ENCODE measurements at places on chromosomes 6 and 20. TPM values are rescaled to one million over a fixed set of nuclear protein-coding genes. Genes with fewer than 3 reads are reported as not detected.

The PRDM13 gene
- total RNA-seq, result not detected

The NNAT gene
- total RNA-seq, result 0.52 TPM

The C20orf202 gene
- not detected for total RNA-seq

DNA sequence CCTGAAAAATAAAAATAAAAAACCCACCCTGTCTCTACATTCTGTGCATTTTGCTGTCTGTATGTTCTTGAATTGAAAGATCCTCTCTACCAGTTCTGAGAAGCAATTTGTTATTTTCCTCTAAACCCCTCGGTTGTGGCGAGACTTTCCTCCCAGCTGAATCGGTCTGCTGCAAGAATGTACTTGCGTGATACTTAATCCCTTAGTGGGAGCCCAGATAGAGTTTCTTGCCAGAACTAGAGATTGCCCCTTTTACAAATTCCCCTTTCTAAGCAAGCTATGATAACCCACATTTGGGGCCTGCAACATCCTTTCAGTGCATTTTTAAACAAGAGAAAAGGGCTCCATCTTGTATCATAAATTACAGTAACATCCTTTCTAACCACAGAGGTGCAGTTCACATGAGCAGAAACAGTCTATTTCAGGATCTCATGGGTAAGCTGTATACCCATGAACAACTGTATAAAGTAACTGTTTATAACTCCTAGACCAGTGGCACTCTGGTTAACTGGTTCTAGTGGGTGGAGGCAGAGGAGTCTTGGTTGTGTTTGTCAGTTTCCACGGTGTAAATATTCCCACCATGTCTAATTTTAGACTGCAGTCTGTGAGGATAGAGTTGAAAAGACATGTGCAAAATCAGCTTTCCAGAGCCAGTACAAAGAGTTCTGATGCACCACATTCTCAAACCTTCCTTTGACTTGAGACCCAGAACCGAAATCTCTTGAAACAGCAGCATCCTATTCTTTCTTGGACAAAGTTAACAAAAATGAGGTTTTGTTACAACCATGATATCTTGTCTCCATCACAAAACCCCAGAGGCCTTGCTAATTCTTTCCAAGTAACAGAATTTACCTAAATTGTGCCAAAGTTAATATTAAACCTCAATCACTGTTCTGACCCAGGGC, 113.1 kb upstream of the ZNF217 start:
- H3K27ac ChIP-seq, result no peak overlapping the region
- DNase-seq, result no peak
- no peak overlapping the region for H3K4me3 ChIP-seq
- no peaks in the 10 kb centered on the region for H3K27me3 ChIP-seq
- H3K36me3 ChIP-seq, result no peaks in the 10 kb centered on the region
- H3K4me1 ChIP-seq, result peaks cover 5% of the 10 kb centered on the region

GRCh38 chr6:12845224-12846004, 128.8 kb downstream of the PHACTR1 start:
- H3K4me1 ChIP-seq, result no peaks in the 10 kb centered on the region
- no peaks in the 10 kb centered on the region for H3K27me3 ChIP-seq
- H3K27ac ChIP-seq, result no peak overlapping the region
- H3K36me3 ChIP-seq, result no peaks in the 10 kb centered on the region
- no peak for DNase-seq

DNA sequence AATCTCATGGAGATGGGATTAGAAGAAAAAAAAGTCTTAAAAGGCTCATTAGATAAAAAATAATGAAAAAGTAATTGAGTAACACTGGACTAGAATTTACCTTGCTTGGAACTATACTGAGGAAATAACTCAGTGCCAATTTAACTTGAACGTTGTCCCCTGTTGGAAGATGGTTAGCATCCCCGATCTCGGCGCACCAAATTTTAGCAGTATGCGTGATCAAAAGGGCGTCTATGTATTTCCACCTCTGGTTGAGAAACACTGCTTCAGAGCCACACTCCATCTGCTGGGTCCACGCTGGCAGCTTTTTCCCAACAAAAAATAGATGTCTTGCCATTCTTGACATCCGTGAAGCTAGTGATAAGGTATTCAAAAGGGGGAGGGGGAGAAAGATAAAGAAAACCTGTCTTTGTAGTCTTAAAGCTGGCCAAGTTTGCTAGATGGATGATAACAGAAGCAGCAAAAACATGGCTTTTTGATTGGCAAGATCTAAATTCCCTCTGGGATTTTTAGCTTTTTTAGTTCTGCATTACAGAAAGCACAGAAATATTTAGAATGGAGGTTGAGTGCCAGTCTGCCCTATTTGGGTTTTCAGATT, 6.4 kb downstream of the HINT3 start:
- no peak overlapping the region for H3K27ac ChIP-seq
- no peaks in the 10 kb centered on the region for H3K36me3 ChIP-seq
- no peaks in the 10 kb centered on the region for H3K27me3 ChIP-seq
- no peak for DNase-seq
- no peak overlapping the region for H3K4me3 ChIP-seq

- no peak for DNase-seq
- H3K27me3 ChIP-seq, result no peaks in the 10 kb centered on the region
- H3K4me3 ChIP-seq, result no peak overlapping the region
- no peaks in the 10 kb centered on the region for H3K36me3 ChIP-seq
Measured at GRCh38 chr6:143743301-143744166, 65.8 kb downstream of the PHACTR2 start.

DNA sequence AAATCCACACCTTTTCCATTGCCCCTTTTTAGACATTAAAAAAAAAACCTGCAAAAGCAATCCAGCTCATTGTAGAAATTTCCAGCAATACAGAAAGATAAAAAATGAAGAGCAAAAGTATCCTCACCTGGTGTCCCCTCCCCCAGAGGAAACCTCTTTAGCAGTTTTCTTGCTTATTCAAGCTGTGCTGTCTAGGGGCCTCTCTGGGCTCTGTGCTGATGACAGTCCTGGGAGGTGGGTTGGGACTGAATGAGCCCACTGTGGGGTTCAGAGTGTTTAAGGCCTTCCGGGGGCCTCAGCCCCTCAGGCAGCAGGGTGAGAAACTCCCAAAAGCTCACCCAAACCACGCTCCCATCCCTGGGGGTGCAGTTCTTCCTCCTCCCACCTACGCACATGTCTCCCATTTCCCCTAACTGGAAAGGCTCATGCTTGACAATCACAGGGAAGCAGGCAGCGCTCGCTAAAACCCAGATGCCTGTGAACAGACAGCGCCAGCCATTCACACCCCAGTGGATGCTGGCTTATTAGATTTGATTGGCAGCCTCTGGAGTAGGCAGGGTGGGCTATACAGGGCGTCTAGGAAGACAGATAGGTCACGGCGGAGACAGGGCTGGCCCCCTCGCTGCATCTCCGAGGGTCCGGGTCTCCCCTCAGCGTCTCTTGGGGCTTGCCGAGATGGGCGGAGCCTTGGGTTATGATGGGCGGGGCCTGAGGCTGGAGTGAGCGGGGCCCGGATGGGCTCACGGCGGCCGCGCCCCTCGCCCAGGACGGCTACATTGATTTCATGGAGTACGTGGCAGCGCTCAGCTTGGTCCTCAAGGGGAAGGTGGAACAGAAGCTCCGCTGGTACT, 4.6 kb downstream of the GUCA1A start:
- H3K4me1 ChIP-seq, result no peaks in the 10 kb centered on the region
- no peak for DNase-seq
- no peak overlapping the region for H3K4me3 ChIP-seq
- H3K27me3 ChIP-seq, result no peaks in the 10 kb centered on the region

DNA sequence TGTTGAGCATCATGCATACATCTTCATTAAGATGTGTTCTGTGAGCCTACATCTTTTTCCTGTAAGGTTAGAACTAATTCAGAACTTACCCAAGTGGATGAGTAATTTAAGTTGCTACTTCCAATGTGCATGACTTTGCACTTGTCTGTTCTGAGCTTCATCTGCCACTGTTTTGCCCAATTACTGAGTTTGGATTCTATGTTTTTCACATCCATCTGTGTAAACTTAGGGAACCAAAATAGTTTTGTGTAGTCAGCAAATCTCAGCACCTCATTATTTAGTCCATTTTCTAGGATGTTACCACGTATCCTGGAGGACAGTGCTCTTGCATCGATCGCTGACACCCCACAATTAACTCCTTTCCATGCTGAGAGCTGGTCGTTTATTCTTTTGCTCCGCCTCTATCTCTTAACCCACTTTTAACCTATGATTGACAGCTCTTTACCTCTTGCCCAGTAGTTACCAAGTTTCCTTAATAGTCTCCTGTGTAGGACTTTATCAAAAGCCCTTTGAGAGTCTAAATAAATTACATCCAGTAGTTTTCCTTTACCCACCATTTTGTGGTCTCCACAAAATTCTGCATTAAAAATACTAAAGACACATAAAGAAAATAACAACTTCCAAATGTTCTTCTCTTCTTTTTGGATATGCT, 44.2 kb upstream of the CITED2 start:
- no peaks in the 10 kb centered on the region for H3K36me3 ChIP-seq
- no peak overlapping the region for H3K4me3 ChIP-seq
- H3K27me3 ChIP-seq, result no peaks in the 10 kb centered on the region
- no peak for DNase-seq
- H3K4me1 ChIP-seq, result peaks cover 25% of the 10 kb centered on the region
- no peak overlapping the region for H3K27ac ChIP-seq

- H3K27ac ChIP-seq, result no peak overlapping the region
- no peak for DNase-seq
- no peaks in the 10 kb centered on the region for H3K36me3 ChIP-seq
- H3K4me3 ChIP-seq, result no peak overlapping the region
- no peaks in the 10 kb centered on the region for H3K4me1 ChIP-seq
- H3K27me3 ChIP-seq, result no peaks in the 10 kb centered on the region
Measured at GRCh38 chr6:125264476-125264875, 37.3 kb downstream of the HDDC2 start.

- H3K4me1 ChIP-seq, result no peaks in the 10 kb centered on the region
- no peak overlapping the region for H3K4me3 ChIP-seq
- H3K27ac ChIP-seq, result no peak overlapping the region
- H3K36me3 ChIP-seq, result no peaks in the 10 kb centered on the region
Measured at GRCh38 chr6:22363166-22363713, 66.4 kb upstream of the PRL start.

DNA sequence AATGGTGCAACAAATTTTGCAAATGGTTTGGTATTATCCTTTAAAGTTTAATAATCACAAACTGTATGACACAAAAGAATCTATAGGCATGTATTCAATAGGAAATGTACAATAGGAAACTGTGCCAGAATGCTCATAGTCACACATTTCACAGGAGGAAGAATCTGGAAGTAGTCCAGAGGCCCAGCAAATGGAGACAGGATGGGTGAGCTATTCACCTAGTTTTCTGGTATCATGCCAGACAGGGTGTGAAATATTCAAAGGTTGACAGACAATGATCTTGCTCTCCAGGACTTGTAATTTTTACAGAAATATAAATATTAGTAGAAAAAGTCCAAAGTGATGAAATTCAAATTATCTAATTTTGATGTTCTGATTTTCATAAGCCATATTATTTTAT, 520.1 kb upstream of the IMPG1 start:
- no peak for DNase-seq
- H3K4me1 ChIP-seq, result no peaks in the 10 kb centered on the region
- no peaks in the 10 kb centered on the region for H3K27me3 ChIP-seq
- no peaks in the 10 kb centered on the region for H3K36me3 ChIP-seq
- no peak overlapping the region for H3K27ac ChIP-seq

DNA sequence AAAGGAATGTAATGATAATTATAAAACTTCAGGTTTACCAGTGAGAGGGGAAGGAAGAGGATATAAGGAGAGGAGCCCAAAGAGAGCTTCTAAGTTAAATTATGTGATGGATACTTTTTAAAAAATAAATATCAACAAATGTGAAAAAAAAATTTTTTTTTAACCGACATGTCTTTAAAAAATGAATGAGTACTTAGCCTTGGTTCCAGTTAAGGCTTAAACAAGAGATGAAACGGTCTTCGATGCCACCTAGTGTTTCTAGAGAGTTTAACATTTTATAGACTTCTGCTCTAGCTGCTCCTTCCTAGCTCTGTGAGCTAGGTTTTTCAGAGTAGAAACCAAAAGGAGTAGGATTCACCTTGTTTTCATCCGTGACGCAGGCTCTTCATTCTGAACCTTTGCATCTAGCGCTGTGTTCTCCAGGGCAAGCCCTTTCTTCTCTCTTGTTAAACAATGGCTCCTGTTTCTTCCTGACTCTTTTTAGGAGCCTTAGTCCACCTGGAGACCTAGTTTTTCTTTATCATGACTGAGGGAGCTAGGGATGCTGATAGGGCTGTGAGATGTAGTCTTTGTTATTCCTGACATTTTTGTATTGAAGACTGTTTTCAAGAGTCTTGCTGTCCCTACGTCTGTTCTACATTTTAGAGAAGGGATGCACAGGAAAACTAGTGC, 42.4 kb upstream of the GNRH2 start:
- H3K27me3 ChIP-seq, result no peaks in the 10 kb centered on the region
- DNase-seq, result no peak
- H3K4me3 ChIP-seq, result no peak overlapping the region
- no peaks in the 10 kb centered on the region for H3K4me1 ChIP-seq

All from body of pancreas (tissue), 4 donors.